Femur (tissue), 1 donor: ENCODE measurements at places on chromosomes 13 and 19.
A peak's percentile ranks its signal among the peaks of the same experiment; 100 is the strongest.

- no peak for DNase-seq
Observed at GRCh38 chr19:14661372-14661924, 13.2 kb downstream of the ADGRE3 start.

GRCh38 chr19:39078436-39079200 lies 5.5 kb upstream of the ACP7 start:
- no peak for DNase-seq

- peak; percentile 74 for DNase-seq
Observed at GRCh38 chr19:8610041-8610935, at the start of gene ADAMTS10. Gene ADAMTS10 (minus strand): TSS chr19:8610715. CDS start chr19:8605710, 5,005 bp downstream.

DNA sequence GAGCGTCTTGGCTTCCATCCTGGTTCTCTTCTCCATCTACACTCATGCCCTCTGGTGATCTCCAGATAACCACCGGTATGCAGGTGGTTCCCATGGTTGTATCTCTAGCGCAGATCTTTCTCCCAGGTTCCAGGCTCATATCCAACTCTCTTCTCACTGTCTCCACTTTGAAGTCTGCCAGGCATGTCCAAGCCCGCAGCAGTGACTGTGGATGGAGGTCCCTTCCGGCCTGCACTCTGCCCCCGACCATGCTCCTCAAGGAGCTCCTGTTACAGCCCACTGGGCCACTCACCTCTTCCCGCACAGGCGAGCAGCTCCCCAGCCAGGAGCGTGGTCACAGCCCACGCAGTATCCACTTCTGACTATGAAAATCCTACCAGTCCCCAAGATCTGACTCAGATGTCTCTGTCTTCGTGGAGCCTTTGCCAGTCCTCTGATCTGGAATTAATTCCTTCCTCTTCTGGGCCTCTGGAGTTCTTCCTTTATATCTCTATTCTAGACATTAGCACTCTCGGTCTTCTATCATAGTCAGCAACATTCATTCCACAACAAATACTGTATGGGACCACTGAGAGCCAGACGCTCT lies 100.2 kb downstream of the TEX26 start:
- DNase-seq: no peak

- no peak for DNase-seq
Observed at GRCh38 chr13:98693756-98694155, 58.7 kb downstream of the SLC15A1 start.

- no peak for DNase-seq
Observed at GRCh38 chr13:94415500-94416237, 63.8 kb downstream of the DCT start.

GRCh38 chr13:36758345-36758744 lies 60.7 kb upstream of the RFXAP start:
- DNase-seq: no peak

- no peak for DNase-seq
Observed at GRCh38 chr13:66348745-66349690, 881.1 kb downstream of the PCDH9 start.

DNA sequence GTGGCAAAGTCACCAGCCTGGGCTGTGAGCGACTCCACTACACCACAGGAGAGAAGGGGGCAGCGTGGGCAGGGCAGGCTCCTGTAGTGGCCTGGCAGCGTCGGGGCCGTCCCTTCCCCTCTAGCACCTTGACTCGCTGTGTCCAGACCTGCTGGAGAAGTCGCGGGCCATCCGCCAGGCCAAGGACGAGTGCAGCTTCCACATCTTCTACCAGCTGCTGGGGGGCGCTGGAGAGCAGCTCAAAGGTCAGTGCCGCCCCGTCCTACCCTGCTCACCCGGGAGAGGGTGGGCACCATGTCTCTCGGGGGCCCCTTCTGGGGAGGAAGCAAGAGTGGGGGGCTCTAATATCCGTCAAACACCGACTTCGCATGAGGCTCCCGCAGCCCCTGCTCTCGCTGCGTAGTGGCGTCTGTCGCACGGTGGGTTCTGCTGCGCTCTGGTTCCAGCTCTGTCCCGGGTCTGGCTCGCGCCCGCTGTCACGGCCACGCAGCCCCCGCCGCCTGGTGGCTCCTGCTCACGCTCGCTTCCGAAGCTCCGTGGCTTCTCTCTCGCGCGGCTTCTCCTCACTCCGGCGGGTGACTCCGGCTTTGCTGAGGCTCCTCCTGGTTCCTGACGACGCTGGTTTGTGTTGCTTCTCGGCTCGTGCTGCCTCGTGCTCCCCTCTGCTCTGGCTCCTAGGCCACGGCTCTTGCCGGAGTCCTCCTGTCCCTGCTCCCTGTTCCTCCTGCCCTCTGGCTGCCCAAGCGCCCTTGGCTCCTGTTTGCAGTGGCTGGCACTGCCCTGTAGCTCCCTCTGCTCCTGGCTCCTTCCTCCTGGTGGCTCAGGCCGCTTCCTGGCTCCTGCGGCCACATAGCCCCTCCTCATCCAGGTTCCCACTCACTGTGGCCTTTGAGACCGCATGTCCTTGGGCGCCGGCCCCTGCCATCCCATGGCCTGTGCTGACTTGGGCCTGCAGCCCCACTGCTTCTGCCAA lies 27.2 kb downstream of the MYH14 start:
- no peak for DNase-seq

GRCh38 chr19:47110521-47111005 lies 3.0 kb downstream of the ZC3H4 start:
- no peak for DNase-seq

DNA sequence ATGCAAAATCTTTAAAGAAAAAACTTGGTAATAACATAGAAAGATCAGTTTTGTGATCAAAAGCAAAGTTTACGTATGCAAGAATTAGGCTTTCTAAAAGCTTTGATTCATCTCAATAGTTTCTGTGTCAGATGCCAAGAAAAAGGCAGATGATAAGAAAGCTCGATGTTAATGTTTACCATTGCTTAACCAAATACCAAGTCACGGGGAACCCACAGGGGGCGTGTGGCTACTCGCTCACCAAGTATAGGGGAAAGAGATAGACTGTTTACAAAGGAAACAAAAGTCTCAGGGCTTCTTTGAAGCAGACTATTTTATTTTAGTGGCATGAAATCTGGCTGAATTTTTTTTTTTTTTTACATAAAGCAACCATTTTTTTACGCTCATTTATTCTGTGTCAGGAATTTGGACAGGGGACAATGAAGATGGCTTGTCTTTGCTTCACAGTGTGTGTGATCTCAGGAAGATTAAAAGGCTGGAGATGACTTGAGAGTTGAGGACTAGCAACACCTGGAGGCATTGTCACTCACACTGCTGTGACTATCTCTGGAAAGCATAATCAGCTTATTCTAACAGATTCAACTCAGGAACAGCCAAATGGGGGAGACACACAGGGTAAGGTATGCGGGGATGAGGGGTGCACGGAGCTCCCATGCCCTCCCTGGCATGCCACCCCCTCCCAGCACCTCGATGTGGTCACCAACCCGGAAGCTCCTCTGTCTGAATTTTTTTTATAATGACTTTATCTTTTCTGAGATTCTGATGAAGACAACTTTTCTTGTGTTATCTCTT lies 24.9 kb downstream of the RCBTB1 start:
- DNase-seq: no peak

DNA sequence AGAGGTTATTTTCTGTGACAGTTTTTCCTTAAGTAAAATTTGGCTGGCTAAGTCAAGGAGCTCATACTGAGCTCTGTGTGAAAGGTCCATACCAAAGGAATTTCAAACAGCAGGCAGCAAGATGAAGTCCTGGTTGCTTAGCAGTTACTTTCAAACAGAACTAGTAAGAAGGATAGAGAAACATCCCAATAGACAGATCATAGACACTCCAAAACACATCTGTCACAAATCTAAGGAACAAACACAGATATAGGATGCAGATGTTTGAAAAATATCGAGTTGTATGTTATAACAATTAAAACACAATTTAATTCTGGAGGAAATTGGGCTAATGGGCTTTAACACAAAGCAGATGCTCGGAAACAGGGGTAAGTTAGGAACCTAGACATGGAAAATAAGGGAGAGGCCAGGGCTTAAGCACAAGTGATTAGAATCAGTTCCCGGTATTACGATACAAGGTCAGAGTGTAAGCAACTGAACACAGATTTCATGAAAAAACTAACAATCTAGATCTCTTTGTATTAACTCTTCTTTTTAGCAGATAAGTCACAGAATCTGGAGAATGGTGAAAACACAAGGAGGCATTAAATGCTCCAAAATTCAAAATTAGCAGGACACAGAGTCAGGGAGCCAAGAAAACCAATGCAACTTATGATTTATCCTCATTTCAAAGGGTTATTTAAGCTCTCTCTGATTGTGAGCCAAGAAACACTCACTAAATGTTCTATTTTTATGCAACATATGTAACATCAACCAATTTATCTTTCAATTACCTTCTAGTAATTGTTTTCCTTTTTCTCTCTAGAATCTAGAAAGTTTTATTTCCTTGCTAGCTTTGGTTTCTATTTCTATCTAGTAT lies 1992.9 kb upstream of the PCDH20 start:
- DNase-seq: no peak

DNA sequence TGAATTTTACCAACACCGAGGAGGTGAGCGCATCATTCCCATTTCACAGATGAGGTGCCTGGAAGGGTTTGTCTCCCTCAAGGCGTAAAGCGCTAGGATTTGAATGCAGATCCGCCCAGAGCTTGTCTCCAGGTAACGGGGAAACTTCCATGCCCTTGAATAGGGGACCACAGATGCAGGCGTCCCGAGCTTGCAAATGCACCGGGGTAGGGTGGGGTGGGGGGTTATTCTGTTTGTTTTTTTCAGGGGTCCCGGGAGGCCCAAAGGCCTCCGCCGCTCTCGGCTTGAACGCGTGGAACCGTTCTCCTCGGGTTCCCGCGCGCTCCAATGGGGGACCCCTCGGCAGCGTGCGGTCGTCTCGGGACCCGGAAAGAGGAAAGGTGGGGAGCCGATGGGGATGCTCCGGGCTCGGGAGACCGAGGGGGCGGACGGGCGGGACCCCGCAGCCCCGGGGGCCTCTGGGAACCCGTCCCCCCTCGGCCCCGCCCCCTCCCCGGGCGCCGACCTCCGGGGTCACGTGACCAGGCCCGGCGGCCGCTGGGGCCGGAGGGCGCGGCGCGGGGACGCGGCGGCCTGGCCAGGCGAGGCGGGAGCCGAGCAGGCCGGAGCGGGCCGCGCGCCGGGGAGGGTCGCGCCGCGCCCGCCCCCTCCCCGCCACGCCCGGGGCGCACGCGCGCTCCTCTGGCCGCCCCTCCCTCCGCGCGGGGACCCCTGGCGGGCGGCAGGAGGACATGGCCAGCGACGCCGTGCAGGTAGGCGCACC lies at the start of gene PKN1:
Gene PKN1 (plus strand): TSS at position 516 of the 763 bp plus-strand sequence. CDS start 216 bp downstream, at position 732.
- peak; percentile 69 for DNase-seq

DNA sequence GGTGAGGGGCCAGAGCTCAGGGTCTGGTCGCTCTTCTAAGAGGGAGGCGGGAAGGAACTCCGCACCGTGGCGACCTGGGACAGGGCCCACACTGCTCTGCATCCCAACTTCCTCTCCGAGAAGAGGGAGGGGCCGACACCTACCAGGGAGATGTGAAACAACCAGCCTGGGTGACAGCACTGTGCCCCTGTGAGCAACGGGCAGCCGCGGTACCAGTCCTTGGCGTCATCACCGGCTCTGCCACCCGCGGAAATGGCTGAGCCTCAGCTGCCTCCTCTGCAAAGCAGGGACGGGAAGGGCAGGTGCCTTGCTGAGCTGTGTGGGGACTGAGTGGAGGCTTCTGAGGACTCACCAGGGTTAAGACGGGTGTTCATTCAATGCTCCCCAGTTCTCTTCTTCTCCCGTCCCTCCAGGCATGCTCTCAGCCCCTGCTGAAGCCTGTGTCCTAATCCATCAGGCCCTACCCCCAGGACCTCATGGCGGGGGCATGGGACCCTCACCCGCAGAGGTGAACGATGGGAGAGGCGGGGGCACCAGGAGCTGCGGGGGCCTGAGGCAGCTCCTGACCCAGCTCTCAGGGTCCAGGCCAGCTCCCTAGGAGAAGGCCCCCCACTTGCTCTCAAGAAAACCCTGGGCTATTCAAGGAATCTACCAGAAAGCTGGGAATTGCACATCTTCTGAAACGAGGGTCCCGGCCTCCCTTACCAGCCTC lies 9.3 kb downstream of the ZNF787 start:
- DNase-seq: peak; percentile 56

GRCh38 chr19:29505097-29505824 lies 20.5 kb upstream of the VSTM2B start:
- DNase-seq: peak; percentile 55

- DNase-seq: no peak
Observed at GRCh38 chr13:102697264-102697663, 2.4 kb upstream of the METTL21C start.

DNA sequence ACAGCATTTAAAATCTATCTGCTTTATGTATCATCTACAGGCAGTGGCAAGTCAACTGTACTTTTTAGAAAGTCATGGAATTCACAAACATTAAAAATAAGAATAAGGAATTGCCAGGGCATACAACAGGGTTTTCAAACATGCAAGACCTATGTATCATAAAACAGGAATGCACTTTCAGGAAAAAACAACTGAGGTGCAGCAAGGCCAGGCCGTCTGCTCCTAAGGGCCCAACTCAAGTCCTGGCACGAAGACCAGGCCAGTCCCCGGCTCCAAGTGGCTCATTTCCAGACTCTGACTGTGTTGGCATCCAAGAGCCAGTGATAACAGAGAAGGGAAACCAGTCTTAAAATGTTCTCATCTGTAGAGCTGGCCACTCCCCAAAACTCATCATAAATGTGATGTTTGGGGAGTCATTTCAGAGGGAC lies 7.1 kb downstream of the RFX2 start:
- peak; percentile 78 for DNase-seq

DNA sequence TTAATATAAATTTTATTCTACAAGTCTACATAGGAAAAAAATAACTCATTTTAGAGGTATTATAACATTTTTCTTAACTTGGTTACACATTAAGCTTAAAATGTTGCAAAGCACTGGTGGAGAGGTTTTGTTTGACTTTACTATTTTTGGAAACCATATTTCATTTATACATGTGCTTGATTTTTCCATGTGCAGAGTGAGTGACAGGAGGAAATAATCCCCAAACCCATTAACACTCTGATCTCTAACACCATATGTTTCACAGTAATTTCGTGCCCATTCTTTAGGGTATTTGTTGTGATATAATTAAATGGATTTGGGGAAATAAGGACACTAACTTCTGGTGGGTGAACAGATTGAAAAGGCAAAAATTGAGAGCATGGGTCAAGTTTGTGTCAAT lies 2124.4 kb upstream of the PCDH20 start:
- DNase-seq: no peak

DNA sequence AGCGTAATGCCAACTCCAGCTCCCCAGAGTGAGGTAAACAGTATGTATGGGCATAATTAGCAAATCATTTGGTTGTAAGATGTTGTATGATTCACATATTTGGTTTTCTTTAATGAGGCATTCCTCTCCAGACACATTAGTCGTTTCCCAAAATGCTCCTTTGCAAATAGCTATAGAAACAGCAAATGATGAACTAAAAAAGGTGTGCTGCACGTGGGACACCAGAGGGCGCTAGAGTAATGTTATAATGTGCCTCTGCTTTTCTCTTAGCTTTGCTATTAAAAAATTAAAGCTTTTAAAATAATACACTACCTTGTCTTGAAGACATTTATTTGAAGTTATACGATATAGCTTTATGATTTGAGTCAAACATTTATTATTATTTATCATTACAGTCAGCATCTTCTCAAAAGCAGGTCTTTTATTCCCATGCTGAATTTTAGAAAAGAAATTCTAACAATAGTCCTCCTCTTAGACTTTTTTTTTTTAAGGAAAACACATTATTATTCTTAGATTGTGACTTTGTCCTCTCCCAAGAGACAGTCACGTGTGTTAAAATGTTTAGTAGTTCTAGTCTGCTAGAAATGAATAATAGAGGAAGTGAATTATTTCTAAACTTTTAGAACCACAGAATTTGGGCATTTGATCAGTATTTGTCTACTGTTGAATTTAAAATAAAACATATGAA lies 121.6 kb upstream of the FRY start:
- peak; percentile 69 for DNase-seq

GRCh38 chr13:33441015-33441414 lies 155.5 kb upstream of the STARD13 start:
- DNase-seq: no peak

- DNase-seq: no peak
Observed at GRCh38 chr19:48353677-48354076, 10.1 kb downstream of the TMEM143 start.
